ENCODE measurements at places on chromosomes 3 and 15. TPM values are rescaled to one million over a fixed set of nuclear protein-coding genes. Genes with fewer than 3 reads are reported as not detected.

DNA sequence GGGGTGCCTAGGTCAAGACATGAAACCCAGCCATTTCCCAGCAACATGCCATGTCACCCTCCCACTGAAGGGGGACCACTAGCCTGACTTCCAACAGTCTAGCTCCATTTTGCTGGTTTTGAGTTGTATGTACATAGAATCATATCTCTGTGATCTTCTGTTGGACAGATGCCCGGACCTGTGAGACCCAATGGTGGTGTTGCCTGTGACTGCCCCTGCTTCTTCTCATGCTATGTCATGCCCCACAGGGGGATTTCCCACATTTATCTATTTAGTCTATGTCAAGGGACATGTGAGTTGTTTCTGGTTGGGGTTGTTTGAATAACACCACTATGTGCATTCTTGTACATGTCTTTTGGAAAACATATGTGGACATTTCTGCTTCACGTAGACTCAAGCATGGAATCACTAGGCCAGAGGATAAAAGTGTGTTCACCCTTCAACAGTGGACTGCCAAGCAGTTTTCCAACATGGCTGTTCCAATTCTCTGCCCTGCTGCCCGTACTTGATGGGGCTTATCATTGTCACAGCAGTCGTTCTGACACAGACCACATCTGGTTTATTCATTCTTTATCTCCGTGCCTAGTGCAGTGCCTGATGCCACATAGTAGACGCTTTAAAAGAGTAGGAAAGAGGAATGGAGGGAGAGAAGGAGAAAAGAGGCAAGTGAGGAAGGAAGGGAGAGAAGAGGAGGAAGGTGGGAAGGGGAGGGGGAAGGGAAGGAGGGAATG is 114.4 kb downstream of the TPRA1 start:
- DNase-seq, result no peak

ITIH3 gene
- 1.1 TPM for polyA plus RNA-seq

ELP6 gene
- 28.1 TPM for polyA plus RNA-seq

- peak; percentile 59 for DNase-seq
These were observed 116.6 kb downstream of the SLCO3A1 start for GRCh38 chr15:91970142-91970541.

TPM1 gene
- 6,185 TPM for polyA plus RNA-seq

SPSB4 gene
- 18.7 TPM for polyA plus RNA-seq

Data from hindlimb muscle (tissue), 1 donor.